ENCODE measurements at places on chromosomes 2 and 18.

GRCh38 chr18:79814373-79814772, 16.6 kb downstream of the KCNG2 start:
- no peak for DNase-seq

GRCh38 chr2:206721256-206721920, 3.2 kb upstream of the DYTN start:
- no peak for DNase-seq

GRCh38 chr2:54295911-54296310, 39.9 kb upstream of the TSPYL6 start:
- DNase-seq = no peak

- DNase-seq = no peak
Observed at GRCh38 chr2:228999326-228999725, 271.8 kb downstream of the PID1 start.

- no peak for DNase-seq
Observed at GRCh38 chr18:57346876-57347275, 5.5 kb upstream of the ST8SIA3 start.

- DNase-seq = no peak
Observed at GRCh38 chr18:46481048-46481846, 175.8 kb downstream of the LOXHD1 start.

DNA sequence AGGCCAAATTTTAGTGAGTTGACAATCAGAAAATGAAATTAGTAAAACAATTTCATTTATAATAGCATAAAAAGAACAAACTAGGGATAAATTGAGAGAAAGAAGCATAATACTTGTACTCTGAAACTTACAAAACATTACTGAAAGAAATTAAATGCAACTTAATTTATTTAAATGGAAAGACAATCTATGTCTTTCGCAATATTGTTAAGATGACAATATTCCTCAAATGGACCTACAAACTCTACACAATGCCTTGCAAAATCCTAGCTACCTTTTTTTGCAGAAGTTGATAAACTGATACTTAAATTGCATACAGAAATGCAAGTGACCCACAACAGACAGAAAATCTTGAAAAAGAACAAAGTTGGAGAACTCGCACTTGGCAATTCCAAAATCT, 9.1 kb downstream of the EPG5 start:
- DNase-seq = no peak

GRCh38 chr2:239253264-239253663, 147.6 kb downstream of the HDAC4 start:
- no peak for DNase-seq

- DNase-seq = no peak
Observed at GRCh38 chr18:57922885-57923284, 119.8 kb upstream of the ATP8B1 start.

- no peak for DNase-seq
Observed at GRCh38 chr2:200767111-200767885, 44.4 kb upstream of the BZW1 start.

DNA sequence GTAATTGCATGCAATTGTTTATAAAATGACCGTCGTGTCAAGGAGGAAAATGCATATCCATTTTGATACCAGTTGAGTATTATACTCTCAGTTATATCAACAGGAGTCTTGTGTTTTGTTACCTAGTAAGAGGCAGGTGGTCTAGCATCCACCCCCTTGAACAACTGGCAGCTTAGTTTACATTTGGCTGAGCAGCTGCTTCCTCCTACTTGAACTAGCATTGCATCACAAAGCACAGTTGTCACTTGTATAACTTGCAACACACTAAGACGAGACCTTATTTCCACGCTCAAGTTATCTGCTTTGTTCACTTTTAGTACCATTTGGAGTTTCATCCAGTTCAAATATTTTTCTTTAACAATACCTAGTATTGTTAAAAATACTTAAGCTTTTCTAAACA, 75.4 kb upstream of the UBE2E3 start:
- no peak for DNase-seq

DNA sequence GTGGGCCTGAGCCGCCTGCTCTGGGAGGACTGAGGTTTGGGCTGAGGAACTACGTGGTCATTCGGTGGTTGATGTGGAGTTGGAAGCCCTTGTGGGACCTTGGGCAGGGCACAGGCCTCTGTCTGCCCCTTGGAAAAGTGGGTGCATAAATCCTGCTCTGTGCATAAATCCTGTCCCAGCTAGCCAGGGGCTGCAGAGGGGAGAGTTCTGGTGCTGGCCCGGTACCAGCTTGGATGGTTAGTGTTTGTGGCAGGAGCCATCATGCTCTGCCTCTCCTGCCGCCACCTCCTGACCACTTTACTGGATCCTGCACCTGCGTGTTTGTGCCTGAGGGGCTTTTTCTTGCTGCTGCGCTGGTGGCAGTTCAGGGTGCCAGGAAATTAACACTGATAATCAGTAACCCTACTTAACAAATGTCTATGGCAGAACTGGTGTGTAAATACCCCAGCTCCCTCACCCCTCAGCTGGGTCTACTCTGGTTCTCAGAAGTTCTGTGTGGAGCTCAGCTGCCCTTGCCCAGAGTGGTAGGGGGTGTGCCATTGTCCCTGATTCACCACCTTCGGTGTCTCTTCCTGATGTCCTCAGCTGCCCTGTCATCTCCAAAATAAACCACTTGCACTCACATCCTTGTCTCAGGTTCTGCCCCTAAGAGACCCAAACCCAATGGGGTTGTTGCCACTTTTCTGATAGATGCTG, 156.8 kb downstream of the GLI2 start:
- DNase-seq = no peak

Data from GOT3 (cell line).